ENCODE measurements at places on chromosomes 1 and 21.
A peak's percentile ranks its signal among the peaks of the same experiment; 100 is the strongest.

DNA sequence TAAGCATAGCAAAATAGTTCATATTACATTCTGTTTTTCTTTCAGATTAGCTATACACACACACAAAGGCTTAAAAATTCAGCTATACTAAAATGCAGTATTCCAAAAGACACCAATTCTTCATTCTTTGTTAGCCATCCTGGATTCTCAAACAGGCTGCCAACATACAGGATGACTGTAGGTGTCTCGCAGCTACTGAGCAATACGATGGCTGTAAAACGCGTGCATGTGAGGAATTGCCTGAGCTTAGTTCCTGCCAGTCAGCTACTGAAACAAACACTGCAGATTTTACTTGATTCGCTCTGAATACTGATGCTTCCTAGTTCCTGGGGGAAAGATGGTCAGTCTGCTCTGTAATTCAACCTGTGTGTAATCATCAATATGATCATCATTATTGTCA, 24.7 kb upstream of the HMGN1 start:
- DNase-seq, result no peak

DNA sequence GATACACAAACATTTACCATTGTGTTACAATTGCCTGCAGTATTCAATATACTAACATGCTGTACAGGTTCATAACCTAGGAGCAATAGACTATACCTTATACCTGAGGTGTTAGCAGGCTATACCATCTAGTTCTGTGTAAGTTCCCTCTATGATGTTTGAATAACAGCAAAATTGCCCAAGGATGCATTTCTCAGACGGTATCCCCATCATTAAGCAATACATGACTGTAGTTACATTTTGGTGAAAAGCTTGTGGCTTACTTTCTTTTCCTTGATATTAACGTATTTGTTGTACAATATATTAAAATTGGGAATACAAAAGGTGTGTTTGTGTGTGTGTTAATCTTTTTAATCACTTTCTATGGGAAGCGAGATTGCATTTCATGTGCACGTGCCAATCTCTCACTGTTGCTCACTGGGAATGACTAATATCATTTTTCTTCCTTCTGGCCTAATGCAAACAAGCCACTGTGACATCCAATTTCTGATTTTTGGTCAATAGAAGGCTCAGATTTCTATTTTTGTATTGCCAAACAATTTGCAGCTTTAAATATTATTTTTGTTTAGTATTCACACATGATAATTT, 36.7 kb upstream of the WLS start:
- DNase-seq, result no peak

GRCh38 chr1:33342041-33342723, 21.3 kb upstream of the A3GALT2 start:
- DNase-seq, result peak; percentile 68

DNA sequence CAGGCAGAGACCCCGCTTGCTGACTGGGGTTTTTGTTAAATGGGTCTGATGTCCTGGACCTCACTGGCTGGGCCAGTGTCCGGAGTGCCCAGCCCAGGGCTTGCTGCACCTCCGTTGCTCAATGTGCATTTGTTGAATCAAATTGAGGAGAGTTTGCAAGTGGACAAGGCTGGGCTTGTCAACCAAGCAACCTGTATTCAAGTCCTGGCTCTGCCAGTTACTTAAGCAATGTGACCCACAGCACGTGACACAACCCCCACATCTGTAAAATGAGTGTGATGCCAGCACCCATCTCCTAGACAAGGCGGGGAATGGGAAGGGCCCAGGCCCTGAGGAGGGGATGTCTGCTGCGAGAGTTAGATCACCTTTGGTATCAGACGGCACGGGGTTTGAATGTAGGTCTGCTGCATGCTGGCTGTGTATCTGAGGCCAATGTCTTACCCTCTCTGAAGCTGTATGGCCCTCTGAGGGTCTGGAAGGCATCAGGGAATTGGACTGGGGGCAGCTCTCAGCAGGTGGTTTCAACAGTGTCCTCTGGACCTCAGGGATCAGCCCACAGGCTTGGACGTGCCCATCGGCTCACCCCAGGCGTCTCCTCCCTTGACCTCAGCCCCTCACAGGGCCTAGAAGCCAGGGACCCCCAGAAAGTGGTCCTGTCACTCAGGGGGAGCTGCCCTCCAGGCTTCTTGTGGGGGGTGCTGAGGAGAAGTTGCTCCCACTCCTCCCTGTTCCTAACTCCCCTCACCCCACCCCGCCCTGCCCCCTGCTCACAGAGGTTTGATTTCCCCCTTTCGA, 51.0 kb upstream of the RUNX3 start:
- DNase-seq, result no peak

- DNase-seq, result no peak
These were observed 22.6 kb downstream of the EPHA2 start for GRCh38 chr1:16133007-16133961.

Measured in epithelial cell of prostate (primary cell).